ENCODE measurements at places on chromosomes 4 and X.

DNA sequence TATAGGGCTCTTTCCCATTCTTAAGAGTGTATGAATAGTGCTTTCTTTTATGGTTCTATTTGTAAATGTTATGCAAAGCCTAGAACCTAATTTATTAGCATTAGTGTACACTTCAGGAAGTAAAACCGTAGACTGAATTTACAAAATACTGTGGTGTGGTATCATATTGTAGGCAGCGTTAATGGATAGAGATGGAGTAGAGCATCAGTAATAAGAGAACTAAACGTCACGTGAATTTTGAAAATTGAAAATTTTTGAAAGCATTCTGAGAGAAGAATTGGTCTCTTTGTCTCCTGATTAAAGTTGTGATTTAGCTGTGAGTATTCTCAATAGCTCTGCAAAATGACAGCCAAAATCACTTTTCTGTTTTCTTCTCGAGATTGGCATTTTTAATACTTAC, 2.9 kb downstream of the STIM2 start:
- DNase-seq = no peak

GRCh38 chrX:103783196-103783595, 6.6 kb downstream of the PLP1 start:
- DNase-seq = no peak

DNA sequence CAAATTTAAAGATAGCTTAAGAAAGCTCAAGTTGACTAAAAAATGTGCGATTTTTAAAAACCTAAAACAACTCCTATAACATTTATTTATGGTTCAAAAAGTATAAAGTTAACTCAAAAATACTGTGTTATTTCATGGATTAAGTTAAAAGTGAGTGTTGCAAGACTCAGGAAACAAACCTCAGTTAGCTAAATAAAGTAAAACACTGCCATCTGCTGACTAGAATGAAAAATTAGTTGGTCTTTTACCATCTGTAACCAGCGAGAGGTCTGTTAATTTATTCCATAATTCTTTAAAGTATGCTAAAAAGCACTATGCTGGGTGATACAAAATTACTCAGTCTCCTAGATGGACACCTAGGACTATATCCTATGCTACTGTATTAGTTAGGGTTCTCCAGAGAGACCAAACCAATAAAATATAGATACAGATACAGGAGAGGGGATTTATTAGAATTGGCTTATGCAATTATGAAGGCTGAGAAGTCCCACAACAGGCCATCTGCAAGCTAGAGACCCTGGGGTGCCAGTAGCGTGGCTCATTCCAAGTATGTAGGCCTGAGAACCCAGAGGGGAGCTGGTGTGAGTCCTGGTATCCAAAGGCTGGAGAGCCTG, 4.9 kb upstream of the WDFY3 start:
- peak; percentile 45 for DNase-seq

GRCh38 chr4:46953564-46953963, 39.8 kb downstream of the GABRA4 start:
- no peak for DNase-seq

DNA sequence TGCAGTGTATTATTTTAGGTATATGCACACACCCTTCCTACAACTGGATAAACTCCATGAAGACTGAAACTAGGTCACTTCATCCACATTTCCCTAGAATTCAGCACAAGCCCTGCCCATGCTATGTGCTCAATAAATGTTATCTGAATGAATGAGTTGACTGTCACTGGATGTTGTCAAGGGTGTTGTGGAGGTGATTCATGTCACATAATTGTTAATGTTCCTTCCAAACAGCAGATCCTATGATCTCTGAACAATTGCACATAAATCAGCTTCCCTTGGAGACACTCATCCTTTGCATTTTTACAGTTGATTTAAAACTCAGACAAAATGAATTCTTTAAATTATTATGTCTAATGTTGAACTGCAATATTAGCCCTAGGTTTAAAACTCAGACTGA, 154.7 kb downstream of the TSPAN5 start:
- DNase-seq = no peak

DNA sequence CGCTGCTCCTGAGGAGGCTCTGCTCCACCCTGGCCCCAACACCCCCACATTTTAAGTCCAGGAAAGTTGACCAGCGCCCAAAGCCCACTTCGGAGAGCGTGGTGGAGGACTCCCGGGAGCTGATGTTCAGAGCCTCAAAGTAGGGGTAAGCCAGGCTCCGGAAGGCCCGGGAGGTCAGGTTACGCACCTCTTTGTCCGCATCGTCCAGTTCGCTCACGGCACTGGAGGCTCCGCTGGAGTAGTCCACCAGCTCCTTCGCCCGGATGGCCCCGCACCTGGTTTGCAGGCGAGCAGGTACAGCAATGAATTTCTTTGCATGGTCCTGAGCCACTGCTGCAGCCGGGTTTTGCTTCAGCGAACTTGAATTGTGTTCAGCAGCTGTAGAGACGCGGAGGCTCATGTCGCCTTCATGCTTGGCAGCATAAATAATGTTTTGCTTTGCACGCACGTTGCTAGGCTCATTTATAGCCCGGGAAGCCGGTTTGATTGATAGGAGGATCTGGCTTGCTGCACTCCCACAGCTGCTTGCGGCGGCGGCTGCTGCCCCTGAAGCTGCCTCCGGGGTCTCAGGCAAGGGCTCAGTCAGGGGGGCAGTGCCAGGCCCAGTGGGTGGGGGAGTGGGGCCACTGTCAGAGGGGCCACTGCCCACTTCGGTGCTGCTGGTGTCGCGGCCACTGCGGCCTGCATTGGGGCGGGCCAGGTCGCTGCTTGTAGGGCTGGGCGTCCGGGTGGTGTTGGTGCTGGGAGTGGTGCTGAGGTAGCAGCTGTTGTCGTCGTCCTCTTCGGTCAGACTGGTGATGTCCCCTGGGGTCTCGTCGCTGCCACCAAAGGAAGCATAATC, 4.8 kb downstream of the C4orf54 start:
- DNase-seq = no peak

DNA sequence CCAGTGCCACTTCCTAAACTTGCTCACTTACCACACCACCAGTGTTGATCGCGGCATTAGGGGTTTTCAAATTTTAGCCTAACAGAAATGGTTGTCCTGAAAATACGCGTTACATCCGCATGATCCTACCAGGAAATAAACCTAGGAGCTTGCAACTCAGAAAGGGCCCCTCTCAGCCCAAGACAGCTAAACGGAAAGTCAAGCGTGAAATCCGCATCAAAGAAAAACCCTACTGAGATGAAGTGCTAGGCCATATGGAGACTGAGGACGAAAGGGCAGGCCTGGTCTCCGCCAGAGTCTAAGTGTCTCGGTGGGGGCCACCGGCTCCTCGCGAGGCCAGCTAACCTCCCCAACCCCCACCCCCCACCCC, 626 bp downstream of the YTHDC1 start:
- DNase-seq = peak; percentile 37

DNA sequence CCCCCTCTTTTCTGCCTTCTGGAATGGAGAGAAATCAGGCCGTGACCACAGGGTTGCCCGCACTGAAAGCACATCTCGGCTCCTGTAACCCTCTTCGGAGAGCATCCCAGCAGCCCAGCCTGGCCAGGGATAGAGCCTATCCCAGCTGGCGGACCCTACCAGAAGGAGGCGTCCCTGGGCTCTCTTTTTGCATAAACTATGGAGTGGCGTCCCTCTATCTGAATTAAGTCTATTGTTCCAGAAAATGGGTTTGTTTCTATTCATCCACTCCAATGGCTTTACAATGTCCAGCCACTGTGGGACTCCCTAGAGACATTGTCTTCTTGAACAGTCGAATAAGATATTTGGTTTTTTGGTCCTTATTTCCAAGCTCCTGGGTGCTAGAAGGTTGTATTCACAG, 689 bp upstream of the NHSL2 start:
- no peak for DNase-seq

- DNase-seq = no peak
Observed at GRCh38 chrX:139823806-139824205, 109.0 kb downstream of the ATP11C start.

- no peak for DNase-seq
Observed at GRCh38 chrX:155334486-155335336, at the start of gene CLIC2. Gene CLIC2, minus strand, starts transcription at chrX:155334614. Its CDS starts 187 bp downstream, at chrX:155334427.

DNA sequence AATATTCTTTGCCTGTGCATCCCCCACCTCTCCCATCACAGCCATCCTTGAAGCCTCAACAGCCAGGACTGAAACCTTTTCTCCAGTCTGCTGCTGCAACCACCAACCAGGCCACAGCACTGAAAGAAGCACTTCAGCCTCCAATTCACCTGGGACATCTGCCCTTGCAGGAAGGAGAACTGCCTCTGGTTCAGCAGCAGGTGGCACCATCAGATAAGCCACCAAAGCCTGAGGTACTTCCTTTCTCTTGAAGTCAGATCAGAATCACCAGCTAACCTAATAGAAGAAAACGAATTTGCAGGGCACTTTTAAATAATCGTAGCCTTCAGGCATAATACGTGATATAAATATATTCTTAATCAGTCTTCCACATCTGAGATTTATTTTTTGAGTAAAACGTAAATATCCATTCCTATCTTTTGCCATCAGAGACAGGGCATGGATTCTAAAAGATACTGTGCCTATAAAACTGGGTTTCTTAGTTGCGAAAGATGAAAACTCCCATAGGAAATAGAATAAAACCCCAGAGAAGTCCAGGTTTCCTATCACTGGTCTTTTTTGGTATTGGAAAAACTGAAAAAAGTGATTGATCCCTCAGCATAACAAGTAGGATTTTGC, 9.5 kb downstream of the AMBN start:
- peak; percentile 42 for DNase-seq

GRCh38 chr4:114026447-114026846, 47.0 kb upstream of the ARSJ start:
- no peak for DNase-seq

DNA sequence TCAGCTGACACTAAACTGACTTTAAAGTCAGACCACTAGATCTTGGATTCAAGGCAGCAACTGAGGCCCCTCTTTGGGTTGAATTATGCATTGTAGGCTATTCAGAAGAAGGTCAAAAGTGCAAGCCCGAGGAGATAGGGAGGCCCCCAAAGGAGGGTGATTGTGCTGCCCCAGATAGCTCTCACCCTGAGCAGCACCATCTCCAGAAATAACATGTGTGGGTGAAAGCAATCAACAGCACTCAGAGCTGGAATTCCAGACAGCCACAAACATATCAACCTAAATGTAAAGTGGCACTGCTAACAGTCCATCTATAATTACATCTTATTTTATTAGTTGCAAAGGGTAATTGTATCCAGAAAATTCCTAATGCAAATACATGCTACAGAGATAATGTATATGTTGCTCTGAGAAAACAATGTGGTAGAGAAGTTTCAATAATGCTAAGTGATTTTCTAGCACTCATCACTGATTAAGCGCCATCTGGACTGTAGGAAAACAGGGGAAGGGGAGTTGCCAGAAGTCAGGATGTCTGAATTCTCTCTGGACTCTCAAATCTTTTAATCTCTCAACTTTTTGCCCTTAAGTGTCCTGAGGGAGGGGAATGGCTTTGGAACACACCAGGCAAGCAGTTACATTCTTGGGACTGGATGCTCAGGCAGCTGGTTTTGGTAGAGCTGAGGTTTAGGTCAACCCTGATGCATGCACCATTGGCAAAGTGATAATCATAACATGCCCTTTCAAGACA, 61.8 kb upstream of the SFRP2 start:
- no peak for DNase-seq

DNA sequence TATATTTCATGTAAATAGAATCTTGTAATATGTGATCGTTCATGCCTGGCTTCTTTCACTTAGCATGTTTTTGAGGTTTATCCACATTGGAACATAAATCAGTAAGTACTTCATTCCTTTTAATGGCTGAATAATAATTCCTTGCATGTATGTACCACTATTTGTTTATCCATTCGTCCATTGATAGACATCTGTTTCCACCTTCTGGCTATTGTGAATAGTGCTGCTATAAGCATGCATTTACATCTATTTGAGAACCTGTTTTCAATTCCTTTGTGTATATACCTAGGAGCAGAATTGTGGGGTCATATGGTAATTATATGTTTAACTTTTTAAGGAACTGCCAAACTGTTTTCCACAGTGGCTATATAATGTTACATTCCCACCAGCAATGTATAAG, 356.7 kb upstream of the DIPK2B start:
- DNase-seq = no peak

- no peak for DNase-seq
Observed at GRCh38 chr4:99379571-99379970, 27.0 kb upstream of the ADH1C start.

All from GM13977 (cell line).